ENCODE measurements at places on chromosomes 16 and 17. TPM values are rescaled to one million over a fixed set of nuclear protein-coding genes. Genes with fewer than 3 reads are reported as not detected.

DNA sequence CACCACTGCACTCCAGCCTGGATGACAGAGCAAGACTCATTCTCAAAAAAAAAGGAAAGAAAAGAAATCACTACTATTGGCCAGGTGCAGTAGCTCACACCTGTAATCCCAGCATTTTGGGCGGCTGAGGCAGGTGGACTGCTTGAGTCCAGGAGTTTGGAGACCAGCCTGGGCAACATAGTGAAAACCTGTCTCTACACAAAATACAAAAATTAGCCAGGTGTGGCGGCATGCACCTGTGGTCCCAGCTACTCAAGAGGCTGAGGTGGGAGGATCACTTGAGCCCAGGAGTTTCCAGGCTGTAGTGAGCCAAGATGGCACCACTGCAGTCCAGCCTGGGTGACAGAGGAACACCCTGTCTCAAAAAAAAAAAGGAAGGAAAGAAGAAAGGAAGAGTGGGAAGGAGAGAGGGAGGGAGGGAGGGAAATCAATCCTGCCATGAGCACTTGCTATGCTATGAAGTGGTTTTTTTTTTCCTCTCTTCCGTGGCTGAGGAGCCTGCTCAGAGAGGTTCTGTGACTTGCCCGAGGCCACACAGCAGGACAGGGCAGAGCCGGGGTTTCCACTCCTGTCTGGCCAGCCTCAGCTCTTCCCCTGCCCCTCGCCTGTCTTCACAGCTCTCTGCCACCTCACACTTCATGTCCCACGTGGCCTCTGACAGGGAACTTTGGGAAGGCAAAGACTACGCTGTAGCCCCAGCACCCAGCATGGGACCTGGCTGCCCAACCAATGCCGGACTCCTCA lies 10.9 kb downstream of the GRIN2C start:
- no peak for DNase-seq
- peaks cover 13% of the 10 kb centered on the region for H3K4me1 ChIP-seq
- no peak overlapping the region for H3K4me3 ChIP-seq
- H3K27ac ChIP-seq, result no peak overlapping the region
- H3K36me3 ChIP-seq, result no peaks in the 10 kb centered on the region

DNA sequence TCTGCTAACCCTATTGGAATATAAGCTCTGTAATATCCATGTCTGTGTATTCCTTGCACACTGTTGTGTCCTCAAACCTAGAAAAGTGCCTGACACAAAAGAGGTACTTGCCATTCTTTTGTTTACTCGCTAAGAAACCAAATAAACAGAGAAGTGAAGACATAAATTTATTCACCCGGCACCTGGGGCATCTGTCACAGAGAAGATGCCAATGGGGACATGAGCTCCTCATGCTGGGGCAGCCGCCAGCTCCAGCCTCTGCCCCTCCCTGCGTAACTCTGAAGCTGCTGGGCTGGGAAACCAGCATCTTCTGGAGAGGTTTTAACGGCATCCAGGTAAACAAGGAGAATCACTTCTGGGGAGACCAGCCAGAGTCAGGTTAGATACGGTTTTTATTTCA lies 15.1 kb upstream of the CDRT4 start:
- no peak for DNase-seq
- H3K4me1 ChIP-seq, result no peaks in the 10 kb centered on the region
- H3K27me3 ChIP-seq, result no peaks in the 10 kb centered on the region
- H3K36me3 ChIP-seq, result no peaks in the 10 kb centered on the region
- no peak overlapping the region for H3K4me3 ChIP-seq

DNA sequence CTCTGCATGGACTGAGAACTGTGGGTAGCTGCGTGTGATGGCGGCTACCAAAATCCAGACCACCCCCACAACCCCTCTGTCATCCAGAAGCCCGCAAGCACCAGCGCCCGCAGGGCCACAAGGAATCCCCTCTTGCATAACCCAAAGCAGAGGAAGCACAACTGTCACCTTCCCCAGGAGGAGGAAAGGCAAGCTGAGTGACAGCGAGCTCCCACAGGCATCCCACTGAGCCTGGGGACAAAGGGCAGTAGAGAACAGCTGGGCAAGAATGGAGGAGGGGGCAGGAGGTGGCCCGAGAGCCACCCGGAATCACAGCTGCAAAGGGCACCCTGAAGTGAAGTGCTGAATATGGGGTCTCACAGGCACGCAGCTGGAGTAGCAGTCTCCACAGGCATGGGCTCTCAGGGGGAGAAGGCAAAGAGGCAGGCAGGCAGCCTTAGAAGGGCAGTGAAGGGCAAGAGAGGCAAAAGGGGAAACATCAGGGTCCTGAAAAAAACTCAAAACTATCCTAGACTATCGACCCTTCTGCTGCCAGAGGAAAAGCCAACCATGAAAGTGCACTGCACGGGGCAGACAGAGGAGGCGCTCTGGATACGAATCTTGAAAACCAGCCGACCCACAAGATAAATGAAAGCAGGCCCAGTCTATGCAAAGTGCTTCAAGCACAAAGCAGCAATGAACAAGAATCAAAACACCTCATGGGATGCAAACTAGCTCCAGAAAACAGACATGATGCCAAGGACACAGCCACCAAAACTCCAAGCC lies 17.1 kb downstream of the USP36 start:
- peaks cover 10% of the 10 kb centered on the region for H3K4me1 ChIP-seq
- no peak for DNase-seq
- no peak overlapping the region for H3K27ac ChIP-seq
- H3K4me3 ChIP-seq, result no peak overlapping the region

- H3K27me3 ChIP-seq, result no peaks in the 10 kb centered on the region
- H3K27ac ChIP-seq, result no peak overlapping the region
- no peak overlapping the region for H3K4me3 ChIP-seq
- H3K36me3 ChIP-seq, result no peaks in the 10 kb centered on the region
- peaks cover 3% of the 10 kb centered on the region for H3K4me1 ChIP-seq
- no peak for DNase-seq
Measured at GRCh38 chr17:13581925-13582324, 19.8 kb downstream of the HS3ST3A1 start.

- H3K27ac ChIP-seq, result no peak overlapping the region
- no peaks in the 10 kb centered on the region for H3K27me3 ChIP-seq
- H3K36me3 ChIP-seq, result no peaks in the 10 kb centered on the region
- no peaks in the 10 kb centered on the region for H3K4me1 ChIP-seq
- H3K4me3 ChIP-seq, result no peak overlapping the region
Measured at GRCh38 chr17:15232517-15232915, 32.6 kb downstream of the PMP22 start.

DNA sequence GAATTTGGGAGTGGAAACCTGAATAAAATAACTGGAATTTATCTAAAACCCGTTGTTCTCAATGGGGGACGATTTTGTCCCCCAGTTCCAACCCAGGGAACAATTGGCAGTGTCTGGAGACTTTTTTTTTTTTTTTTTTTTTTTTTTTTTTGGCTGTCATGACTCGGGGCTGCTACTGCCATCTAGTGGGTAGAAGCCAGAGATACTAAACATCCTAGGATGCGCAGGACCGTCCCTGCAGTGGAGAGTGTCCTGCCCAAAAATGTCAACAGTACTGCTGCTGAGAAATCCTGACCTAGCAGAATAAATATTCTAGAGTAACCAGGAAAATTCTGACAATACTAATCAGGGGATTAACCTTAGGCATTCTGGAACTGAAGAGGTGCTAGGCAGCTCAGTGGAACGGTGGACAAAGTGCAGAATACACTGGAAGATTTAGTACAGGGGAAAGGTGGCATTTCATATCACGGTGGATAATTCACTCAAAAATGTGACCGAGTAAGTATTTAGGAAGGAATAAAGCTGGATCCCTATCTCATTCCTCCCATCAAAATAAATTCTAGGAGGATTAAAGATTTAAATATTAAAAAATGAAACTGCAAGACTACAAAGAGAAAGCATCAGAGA lies 107.6 kb downstream of the SPECC1 start:
- H3K27ac ChIP-seq, result no peak overlapping the region
- no peak overlapping the region for H3K4me3 ChIP-seq
- no peaks in the 10 kb centered on the region for H3K4me1 ChIP-seq
- no peak for DNase-seq
- no peaks in the 10 kb centered on the region for H3K36me3 ChIP-seq

Gene SLC13A2
- not detected for total RNA-seq

Gene NT5M
- total RNA-seq, result 3.1 TPM

Measured in esophagus squamous epithelium (tissue), 5 donors.